ENCODE measurements at places on chromosomes 13 and 19.

DNA sequence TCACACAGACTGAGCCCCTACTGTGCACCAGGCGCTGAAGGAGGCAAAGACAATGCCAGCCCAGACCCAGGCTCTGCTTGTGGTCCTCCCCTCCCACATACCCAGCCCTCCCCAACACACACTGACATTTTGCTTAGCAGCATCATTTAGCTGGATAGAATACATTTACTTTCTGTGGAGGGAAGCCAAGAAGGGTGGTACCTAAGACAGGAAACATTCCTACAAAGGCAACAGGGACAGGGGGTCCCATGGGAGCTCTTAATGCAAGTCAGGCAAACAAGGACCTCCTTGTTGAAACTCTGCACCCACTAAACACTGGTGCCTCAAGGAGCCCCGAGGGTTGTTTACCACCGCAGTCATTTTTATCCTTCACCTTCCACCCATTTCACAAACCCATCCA lies 77.0 kb upstream of the ZNF507 start:
- ATAC-seq, result no peak

DNA sequence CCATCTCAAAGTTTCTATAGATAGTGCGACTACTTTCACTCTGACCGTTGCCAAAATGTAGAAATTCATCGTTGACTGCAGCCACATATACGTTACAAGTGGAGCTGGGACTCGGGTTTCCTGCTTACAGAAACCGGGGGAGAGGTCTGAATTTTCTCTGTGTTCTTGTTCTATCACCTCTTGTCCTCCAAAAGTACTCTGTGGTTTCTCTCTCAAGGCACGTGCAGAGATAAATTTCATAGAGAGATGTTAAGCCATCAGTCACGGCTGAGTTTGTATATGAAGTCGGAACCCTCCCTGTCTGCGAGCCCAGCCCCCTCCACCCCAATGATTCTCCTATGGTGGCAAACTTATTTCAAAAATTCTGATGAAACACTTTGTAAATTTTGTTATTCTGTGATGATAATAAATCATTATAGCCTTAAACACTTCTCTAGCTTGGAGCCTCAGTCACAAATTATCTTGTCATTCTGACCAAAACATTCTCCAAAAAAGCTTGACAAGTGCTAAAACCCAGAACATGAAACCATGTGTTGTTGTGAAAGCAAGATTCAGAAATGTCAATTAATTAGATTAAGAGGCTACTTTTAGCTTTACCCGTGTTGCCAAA lies 87.5 kb downstream of the TSHZ3 start:
- no peak for ATAC-seq

GRCh38 chr13:43469791-43470190 lies 317.0 kb downstream of the ENOX1 start:
- ATAC-seq, result no peak

DNA sequence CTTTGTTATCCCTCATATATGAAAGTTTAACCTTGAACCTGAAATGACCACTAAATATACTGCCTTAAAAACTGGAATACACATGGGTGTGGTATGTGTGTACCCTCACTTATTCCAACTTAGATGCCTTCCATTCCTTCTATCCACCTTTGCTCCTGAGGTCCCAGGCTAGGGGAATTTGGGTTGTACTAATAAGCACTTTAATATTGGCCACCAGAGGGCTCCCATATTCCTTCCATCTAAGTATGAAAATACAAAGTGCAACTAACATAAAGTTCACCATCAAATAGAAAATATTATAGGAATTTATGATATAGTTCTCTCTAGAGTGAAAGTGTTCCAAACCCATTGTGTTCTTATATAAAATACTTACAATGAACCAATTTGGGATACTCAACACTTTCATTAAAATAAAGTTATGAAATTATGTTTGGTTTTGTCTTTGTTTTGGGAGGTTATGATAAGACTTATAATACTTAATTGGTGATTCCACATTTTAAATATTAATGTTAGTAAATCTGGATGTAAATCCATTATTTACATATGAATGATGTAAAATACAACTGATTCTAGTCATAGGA lies 62.3 kb downstream of the ITGBL1 start:
- ATAC-seq, result peak; percentile 55

- peak; percentile 85 for ATAC-seq
Observed at GRCh38 chr19:940591-941291, 14.9 kb downstream of the ARID3A start.

DNA sequence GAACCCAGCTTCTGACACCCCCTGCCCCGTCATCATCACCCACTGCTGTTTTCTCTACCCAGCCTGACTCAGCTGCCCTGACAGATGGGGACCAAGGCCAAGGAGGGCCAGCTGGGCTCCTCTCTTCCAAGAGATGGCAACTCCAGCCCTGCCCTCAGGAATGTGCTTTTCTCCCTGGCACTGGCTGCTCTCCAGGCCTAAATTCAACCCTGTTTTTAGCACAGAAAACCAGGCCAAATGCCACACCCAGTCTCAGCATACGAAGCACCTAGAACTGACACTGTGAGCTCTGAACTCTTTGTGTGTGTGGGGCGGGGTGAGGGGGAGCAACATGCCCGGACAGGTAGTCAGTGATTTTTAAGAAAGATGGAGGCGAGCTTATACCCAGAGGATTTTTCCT lies 23.4 kb upstream of the IGFL1 start:
- no peak for ATAC-seq

- ATAC-seq, result no peak
Observed at GRCh38 chr13:109163037-109163379, 533.6 kb downstream of the MYO16 start.
